ENCODE measurements at places on chromosomes 1 and 21.

DNA sequence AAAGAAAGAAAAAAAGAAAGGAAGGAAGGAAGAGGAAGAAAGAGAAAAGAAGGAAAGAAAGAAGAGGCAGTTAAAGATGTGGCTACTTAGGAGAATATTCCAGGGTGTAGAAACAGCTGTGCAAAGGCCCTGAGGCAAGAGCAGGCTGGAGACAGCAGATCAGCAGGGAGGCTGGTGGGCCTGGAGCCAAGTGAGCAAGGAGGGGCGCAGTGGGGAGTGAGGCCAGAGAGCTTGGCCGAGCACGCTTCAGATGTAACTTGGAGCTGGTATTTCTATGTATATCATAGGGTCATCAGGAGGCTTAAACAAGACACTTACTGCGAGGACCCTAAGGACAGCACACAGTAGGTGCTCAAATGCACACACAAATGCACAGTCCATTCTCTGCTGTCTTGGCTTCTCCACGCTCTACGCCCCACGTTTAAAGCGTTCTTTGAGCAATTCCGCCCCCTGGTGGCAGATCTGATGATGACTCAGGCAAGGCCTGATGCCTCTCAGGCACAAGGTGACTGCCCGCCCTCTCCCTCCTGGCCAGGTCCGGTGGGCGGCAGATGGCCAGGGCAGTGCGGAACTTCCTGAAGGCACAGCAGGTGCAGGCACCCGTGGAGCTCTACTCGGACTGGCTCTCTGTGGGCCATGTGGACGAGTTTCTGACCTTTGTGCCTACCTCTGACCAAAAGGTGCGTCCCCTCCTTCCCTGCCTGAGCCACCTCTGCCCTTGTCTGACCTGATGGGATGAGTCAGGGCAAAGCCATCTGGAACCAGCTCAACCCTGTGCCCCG lies 11.9 kb upstream of the PADI3 start:
- DNase-seq, result peak; percentile 94

GRCh38 chr1:81004011-81004410 lies 796.7 kb upstream of the ADGRL2 start:
- no peak for DNase-seq

DNA sequence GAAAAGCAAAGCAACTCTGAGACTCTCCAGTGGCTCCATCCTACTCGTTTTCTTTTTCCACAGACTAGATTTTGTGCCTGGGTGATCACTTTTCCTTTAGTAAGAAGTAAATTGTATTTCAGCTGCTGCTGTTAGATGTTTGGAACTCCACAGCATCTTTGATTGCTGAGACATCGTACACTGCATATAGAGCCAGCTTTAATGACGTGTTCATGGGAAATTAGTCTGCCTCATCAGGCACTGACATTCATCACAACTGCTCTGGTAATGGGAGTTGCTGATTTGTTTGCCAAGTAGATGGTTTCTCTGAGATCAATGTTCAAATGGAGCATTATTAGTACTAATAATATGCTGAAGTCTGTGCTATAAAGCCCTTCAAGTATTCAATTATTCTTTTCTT lies 573.8 kb upstream of the NR5A2 start:
- no peak for DNase-seq

GRCh38 chr21:22691658-22692057 lies 1693.4 kb downstream of the NCAM2 start:
- DNase-seq, result no peak

DNA sequence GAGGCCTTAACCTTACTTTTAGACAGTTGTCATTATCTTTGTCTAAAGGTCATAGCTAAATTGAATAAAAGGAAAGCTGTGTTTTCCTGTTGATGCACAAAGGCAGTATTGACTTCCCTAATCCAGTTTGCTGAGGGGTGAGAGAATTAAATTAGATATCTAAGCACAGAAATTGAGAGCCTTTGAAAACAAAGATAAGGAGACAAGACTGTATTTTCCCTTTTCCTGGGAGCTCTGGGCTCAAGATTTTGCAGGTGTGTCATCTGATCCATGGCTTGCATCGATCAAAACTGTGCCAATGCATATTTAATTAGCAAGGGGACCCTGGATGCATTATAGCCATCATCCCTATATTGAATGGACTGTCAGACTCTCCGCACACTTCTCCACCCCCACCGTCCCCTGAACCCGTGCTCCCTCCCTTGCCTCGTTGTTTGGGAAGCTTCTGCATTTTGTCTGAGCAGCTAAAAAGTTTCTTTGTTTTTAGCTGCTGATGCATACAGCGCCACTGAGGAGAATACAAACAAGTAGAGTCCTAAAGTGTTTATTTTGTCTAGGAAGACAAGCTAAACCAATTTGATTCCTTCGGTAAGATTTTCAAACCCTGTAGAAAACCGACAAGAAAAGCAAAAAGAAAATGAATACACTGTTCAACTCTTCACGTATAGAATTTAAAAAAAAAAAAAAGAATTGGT lies 186.3 kb downstream of the NFIA start:
- no peak for DNase-seq

- no peak for DNase-seq
Observed at GRCh38 chr1:29516063-29516820, 279.9 kb downstream of the PTPRU start.

- no peak for DNase-seq
Observed at GRCh38 chr1:201758499-201759050, 70.4 kb upstream of the IPO9 start.

DNA sequence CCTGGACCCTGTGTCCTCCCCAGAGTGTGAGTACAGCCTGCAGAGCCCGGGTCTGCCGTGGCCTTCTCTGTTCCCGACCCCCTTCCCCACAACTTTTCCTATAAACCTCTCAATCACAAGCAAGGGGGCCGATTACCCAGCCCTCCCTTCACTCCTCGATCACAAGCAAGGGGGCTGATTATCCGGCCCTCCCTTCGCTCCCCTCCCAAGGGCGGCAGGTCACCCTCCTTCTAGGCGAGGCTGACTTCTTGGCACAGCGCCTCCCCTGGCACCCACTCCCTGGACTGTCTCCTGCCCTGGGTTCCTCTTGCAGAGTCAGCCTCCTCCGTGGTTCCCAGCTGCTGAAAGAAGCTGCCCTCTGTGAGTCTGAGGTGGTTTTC lies 12.3 kb upstream of the LDLRAP1 start:
- DNase-seq, result no peak

- no peak for DNase-seq
Observed at GRCh38 chr1:31396633-31397351, 16.2 kb upstream of the SERINC2 start.

- DNase-seq, result no peak
Observed at GRCh38 chr1:109929170-109929569, 18.5 kb downstream of the CSF1 start.

DNA sequence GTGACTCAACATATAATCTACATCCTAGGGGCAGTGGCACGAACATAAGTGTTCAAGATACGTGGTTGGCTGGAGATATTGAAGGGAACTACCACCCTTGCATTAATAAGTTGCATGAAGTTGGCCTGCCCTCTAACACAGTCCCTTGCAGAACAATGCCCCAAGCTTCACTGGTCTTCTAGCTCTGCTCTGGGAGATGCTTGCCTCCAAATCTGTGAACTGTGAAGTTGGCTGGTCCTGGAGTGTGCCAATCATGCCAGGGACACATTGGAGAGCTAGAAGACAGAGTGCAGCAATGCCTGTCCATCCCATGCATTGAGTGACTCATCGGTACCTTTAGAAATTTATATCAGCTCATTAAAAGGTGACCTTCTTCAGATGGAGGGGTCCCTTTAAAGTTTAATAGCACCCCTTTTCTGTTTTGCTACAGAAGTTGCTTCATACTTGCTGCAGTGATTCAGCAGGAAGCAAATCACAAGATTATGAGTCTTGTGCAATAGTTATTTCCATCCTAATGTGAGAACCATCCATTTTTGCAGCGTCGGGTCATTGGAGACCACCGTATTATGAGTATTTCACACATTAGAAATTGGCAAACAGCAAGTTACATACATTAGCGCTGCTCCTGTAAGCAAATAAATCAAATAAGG lies 55.2 kb upstream of the KAZN start:
- DNase-seq, result no peak

DNA sequence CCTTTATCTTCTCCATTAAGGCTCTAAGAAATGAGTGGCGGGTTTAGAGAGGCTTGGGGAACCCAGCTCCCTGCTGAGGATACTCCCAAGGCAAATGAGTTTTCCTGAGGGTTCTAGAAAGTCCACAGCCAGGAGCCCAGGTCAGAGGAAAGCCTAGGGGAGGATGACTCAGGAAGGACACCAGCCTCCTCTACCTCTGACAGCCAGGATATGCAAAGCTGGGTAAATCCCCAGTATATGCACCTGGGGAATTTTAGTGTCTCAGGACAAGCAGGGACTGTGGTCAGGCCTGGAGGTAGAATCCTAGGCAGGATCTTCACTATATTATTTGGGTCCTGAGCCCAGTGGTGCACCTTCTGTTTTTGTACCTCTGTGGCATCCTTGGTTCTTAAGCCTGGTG lies 23.5 kb upstream of the WNT4 start:
- DNase-seq, result peak; percentile 25

GRCh38 chr1:184315254-184315653 lies 71.6 kb upstream of the C1orf21 start:
- DNase-seq, result no peak

DNA sequence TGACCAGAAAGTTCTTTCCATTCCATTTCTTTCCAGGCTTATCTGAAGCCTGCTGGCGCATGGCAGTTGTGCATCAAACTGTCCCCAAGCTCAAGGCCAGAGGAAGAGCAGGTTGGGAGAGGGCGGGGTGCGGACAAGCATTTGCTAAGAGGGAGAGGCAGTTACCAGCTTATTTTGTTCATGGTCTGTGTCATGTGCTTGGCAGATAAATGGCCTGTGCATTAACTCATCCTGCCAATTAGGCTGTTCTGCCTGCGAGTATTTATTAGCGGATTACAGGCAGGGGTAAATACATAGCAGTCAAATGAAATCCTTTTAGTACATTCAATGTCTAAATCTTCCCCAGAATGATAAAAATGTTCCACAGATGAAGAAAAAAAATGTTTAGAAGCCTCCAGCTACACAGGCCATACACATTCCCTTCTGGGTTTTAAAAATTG lies 48.9 kb upstream of the B3GALNT2 start:
- DNase-seq, result no peak

- no peak for DNase-seq
Observed at GRCh38 chr1:220637759-220638158, 52.4 kb upstream of the C1orf115 start.

DNA sequence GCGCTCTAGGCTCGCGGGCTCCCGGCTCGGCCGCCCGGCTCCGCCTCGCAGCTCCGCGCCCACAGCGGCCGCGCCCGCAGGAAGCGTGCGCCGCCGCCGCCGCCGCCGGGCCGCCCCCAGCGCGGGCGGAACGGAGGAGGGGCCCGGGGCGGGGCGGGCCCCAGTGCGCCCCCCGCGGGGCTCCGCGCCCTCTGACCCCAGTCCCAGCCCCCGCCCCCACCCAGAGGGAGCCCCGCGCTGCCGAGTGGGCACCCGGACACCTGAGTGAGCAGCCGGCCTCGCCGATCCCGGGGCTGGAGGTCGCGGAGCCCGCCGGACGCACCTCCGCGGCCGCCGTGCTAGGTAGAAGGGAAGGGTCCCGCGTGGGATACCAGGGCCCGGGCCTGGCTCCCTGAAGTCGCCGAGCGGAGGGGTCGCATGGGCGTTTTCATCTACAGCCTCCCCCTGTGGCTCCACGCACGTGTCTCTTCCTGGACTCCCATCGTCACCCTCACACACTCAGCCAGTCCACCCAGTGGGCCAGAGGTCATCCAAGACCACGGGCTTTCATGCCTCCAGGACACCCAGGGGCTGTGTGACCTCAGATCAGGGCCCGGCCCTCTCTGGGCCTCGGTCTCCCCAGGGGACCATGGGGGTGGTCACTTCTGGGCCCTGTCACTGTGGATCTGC lies at the start of gene SDC3:
SDC3 (minus strand) TSS at position 63 of the 669 bp plus-strand sequence. CDS start 172 bp downstream, outside the sequence.
- DNase-seq, result peak; percentile 76

DNA sequence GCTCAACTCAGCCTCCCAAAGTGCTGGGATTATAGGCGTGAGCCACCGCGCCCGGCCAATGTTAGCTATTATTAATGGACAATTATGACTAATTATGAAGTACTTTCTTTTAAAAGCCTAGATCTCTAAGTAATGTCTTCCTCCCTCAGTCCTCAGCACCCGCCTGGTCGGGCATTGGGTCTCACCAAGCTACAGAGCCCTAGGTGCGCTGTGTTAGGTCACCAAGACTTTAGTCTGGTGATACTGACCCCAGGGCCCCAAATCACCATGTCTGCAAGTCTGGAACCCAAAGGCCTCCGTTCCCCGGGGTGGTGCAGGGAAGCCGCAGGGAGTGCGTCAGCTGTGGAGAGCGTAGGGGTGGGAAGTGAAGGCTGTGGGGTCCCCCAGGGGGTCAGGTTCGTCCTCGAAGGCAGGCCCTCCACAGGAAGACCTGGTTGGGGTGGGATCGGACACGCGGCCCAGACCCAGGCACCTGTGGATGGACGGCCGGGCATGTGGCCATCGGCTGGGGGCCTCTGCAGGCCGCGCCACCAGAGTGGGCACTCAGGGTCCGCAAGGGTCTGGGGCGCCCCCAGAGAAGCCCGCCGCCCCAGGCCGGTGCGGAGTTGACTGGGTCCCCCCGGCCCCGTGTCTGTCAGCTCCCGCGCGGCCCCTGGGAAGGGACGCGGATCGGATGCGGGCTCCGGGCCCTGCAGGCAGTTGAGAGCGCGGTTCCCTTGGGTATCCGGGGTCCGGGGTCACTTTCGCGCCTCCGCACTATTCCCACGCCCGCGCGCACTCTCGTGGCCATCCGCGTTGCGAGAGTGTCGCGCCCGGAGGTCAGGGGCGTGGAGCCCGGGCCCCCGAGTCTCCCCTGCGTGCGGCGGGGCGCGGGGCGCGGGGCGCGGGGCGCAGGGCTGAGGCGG lies 710 bp upstream of the PDXK start:
- peak; percentile 56 for DNase-seq

DNA sequence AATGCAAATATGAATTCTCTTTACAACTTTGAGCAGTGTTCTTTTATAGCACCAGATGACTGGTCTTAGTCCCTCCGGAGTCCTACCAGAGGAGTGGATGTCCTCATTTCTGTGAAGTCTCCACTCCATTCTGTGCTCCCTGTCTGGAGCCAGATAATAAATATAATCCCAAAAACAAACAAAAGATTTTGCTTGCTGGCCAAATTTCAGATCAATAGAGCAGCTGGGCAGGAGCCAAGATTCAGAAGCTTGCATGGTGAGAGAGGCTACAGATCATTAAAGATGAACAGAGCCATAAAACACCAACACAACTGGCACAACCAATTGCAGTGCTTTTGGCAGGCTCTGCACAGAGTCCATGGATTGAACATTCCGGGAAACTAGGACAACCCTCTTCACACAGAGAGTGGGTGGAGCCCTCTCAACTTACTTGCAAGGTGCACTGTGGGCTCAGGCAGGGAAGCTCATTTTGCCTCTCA lies 231.5 kb upstream of the SNX7 start:
- DNase-seq, result peak; percentile 92

- DNase-seq, result peak; percentile 86
Observed at GRCh38 chr1:108016451-108016920, 51.5 kb upstream of the VAV3 start.

GRCh38 chr21:27421654-27422053 lies 454.8 kb upstream of the ADAMTS5 start:
- DNase-seq, result no peak

- peak; percentile 59 for DNase-seq
Observed at GRCh38 chr1:96845464-96845863, 123.9 kb downstream of the PTBP2 start.

- DNase-seq, result no peak
Observed at GRCh38 chr1:27971674-27972073, 11.9 kb downstream of the XKR8 start.

Data from DMS53 (cell line).